ENCODE measurements at places on chromosomes 2 and 18. TPM values are rescaled to one million over a fixed set of nuclear protein-coding genes. Genes with fewer than 3 reads are reported as not detected.

BOLL gene
- not detected for total RNA-seq

HAAO gene
- 6.4 TPM for total RNA-seq

APCDD1 gene
- total RNA-seq: 27.6 TPM

DNA sequence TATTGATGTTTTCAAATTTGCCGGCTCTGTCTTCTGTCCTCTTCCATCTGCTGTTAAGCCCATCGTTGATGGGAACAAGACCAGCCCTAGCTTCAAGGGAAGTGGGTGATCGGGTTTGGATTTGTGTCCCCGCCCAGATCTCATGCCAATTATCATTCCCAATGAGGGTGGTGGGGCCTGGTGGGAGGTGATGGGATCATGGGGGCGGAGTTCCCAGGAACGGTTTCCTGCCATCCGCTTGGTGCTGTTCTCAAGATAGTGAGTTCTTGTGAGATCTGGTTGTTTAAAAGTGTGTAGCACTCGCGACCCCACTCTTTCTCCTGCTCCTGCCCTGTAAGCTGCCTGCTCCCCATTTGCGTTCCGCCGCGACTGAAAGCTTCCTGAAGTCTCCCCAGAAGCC lies 9.5 kb downstream of the ASB18 start:
- H3K4me1 ChIP-seq: no peaks in the 10 kb centered on the region
- no peak overlapping the region for H3K27ac ChIP-seq
- H3K27me3 ChIP-seq: peaks cover 9% of the 10 kb centered on the region

DNA sequence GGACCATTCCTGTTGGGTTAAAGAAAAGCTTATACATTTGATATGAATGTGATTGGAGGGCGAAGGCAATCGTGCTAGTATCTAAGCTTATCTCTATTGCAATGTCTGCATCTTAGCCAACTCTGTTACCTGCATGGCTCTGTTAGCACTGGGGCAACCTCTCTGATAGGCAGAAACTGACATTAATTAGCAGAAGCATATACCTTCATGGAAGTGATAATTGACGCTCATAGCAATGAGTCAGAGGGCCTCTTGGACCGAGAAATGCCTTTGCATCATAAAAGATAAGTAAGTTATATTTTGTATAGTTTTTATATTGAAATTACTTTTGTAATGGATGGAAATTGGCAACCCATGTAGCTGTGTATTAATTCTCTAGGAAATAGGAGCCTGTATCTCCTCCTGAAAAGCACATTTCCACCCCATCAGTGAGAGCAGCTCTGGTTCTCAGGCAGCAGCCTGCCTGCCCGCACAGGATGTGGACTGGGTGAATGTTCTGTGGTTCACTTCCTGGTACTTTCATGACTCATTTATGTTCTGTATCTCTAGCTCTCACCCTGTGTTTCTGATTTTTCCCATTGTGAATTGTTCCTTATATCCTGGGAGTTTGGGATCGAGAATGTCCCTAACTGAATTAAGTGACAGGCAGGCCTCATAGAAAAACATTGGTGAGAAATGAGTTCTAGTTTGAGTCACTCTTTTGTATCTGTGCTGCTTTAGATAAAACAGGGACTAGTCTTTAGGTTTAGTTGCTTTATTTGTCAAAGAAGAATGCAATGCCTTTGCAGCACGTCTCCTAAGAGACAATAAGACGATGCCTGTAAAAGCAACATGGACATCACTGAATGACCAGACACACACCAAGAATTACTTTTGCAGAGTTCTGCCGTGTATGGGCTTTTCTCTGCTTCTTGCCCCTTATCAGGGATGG lies 344.9 kb downstream of the DCDC2C start:
- H3K27me3 ChIP-seq: no peaks in the 10 kb centered on the region
- H3K27ac ChIP-seq: no peak overlapping the region
- H3K4me3 ChIP-seq: no peak overlapping the region

GRCh38 chr18:79406708-79407107 lies 11.0 kb downstream of the NFATC1 start:
- peaks cover 5% of the 10 kb centered on the region for H3K36me3 ChIP-seq
- peaks cover 36% of the 10 kb centered on the region for H3K4me1 ChIP-seq
- no peak overlapping the region for H3K4me3 ChIP-seq

DNA sequence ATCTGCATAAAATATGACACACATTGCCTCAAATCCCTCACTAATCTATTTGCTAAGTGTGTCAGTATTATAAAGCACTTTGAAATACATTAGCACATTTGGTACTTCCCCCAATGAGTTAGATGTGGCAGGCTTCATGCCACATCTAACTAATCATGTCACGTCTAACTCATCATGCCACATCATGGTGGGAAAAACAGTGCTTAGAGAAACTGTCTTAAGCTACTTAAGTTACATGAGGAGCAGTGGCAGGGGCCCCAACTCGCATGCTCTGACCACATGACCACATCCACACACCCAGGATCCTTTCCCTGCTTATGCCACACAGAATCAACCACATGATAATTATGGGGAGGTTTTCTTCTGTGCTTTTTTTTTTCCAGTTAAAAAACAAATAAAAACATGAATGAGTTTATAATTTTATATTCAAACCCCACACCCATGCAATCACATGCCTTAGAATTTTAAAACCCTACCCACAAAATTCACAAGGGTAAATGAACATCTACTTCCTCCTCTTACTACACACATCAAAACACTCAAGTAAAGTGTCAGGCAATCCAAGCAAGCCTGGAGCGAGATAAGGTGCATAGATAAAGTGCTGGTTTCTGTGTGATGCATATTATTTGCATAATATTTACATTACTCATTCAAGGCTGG lies 1.6 kb downstream of the ABCA12 start:
- H3K4me3 ChIP-seq: no peak overlapping the region
- no peaks in the 10 kb centered on the region for H3K36me3 ChIP-seq
- DNase-seq: no peak

DNA sequence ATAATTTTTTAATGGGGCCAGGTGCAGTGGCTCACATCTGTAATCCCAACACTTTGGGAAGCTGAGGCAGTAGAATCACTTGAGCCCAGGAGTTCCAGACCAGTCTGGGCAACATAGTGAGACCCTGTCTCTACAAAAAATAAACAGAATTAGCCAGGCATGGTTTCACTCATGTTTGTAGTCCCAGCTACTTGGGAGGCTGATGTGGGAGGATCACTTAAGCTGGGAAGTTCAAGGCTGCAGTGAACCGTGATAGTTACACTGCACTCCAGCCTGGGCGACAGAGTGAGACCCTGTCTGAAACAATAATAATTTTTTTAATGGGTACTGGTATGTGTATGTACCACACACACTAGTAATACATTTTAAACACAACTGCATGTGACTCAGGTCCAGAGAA lies 2.4 kb downstream of the ARL6IP6 start:
- peaks cover 26% of the 10 kb centered on the region for H3K4me1 ChIP-seq
- H3K36me3 ChIP-seq: peaks cover 4% of the 10 kb centered on the region
- DNase-seq: no peak
- no peaks in the 10 kb centered on the region for H3K27me3 ChIP-seq

DNA sequence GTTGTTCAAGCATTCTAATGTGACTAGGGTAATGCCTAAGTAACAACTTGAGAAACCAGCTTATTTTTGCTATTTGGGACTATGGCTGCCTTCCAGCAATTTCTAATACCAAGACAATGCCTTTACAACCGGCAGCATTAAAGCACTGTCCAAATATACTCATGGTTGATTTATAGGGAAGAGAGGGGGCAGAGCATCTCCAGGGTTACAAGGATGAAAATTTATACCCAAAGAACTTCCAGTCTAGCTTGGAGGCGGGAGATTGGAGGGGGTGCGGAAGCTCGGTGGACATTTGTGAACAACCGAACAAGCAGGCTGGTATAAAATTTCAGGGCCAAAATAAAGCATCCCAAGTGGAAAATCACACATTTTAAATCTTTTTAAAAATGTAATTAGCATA lies 294.9 kb upstream of the STON1 start:
- no peaks in the 10 kb centered on the region for H3K4me1 ChIP-seq
- H3K27ac ChIP-seq: no peak overlapping the region
- no peak overlapping the region for H3K4me3 ChIP-seq
- no peaks in the 10 kb centered on the region for H3K27me3 ChIP-seq
- H3K36me3 ChIP-seq: no peaks in the 10 kb centered on the region

DNA sequence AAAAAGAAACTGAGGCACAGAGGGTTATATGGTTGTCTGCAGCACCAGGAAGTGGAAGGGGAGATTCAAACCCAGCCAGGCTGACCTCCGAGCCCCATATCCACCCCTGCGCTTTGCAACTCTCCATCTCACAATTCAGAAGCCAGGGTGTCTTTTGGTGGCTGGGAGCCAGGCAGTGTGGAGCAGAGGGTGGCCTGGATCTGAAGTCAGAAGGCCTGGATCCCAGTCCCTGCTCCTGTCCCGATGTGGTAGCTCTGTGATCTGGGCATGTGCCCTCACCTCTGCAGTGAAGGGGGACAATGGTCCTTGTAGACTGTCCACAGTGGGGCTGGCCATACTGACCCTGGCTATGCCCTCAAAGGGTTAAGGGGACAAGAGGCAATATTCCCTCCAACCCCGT lies 57.0 kb downstream of the CIB4 start:
- H3K36me3 ChIP-seq: no peaks in the 10 kb centered on the region
- H3K4me1 ChIP-seq: no peaks in the 10 kb centered on the region
- no peak overlapping the region for H3K4me3 ChIP-seq

DNA sequence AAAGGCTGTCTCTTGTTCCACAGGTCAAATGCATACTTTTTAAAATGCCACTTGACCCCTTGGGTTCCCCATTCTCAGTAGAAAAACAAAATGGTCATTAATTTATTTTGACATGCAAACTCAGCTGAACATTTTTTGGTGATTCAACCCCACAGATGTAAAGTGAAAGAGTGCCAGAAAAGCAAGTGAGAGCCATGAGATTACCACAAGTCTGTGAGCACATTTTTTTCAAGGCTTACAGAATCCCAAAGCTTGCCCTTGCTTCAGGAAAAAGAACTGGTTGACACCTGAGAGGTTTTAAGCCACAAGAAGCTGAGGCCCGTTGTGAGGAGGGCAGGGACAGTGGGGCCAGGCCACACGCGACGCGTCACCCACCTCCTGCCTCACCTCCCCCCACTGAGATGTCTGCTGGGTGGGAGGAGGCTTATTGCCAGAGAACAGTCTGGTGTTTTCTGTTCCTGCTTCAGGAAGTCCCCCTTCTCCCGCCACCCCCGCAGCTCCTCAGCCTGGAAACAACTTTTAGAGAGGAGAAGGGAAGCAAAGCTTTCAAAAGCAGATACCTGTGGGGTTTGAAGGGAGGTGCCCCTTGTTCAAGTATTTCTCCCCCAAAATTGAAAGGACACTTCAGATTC lies 70.4 kb upstream of the CYP1B1 start:
- DNase-seq: peak; percentile 85
- H3K4me3 ChIP-seq: no peak overlapping the region
- no peaks in the 10 kb centered on the region for H3K27me3 ChIP-seq

- H3K27ac ChIP-seq: no peak overlapping the region
- H3K36me3 ChIP-seq: no peaks in the 10 kb centered on the region
- no peak for DNase-seq
- H3K4me1 ChIP-seq: no peaks in the 10 kb centered on the region
- H3K27me3 ChIP-seq: no peaks in the 10 kb centered on the region
These were observed 363.8 kb downstream of the LRP1B start for GRCh38 chr2:141767051-141767450.

DNA sequence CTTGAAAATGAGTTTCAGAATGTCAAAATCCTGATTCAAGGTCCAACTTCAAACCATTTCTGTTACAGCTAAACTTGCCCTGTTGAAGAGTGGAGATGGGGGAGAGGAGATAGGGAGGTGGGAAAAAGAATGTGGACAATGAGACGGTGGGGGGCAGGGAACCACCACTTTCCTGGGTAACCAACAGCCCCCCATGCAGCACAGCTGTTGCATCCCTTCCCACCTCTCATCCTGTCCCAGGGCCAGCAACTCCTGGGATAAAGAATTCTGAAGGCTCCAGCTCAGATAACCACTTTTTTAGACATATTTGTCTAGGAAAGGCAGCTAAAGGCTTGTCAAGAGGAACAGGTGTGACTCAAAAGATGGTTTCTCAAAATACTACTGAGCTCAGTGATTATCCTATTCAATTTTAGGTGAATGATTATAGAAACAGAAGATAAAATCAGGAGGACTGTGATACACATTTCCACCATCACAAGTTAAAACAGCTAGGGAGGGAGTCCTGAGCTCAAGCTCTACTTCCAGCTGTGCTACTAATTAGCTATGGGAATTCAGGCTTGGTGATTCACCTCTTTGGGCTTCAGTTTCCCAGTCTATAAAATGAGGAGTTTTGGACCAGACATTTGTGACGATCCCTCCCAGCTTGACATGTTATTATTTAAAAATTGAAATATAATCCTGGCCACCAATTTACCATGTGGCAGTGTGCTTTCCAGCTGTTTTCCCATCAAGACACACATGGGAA lies 36.3 kb downstream of the HDHD2 start:
- H3K4me1 ChIP-seq: no peaks in the 10 kb centered on the region
- no peak overlapping the region for H3K27ac ChIP-seq
- DNase-seq: no peak
- H3K27me3 ChIP-seq: no peaks in the 10 kb centered on the region

GRCh38 chr2:238389988-238390589 lies 36.6 kb upstream of the ASB1 start:
- peak overlapping the region; percentile 66 for H3K27ac ChIP-seq
- H3K27me3 ChIP-seq: no peaks in the 10 kb centered on the region
- peaks cover 5% of the 10 kb centered on the region for H3K4me1 ChIP-seq
- no peaks in the 10 kb centered on the region for H3K36me3 ChIP-seq
- H3K4me3 ChIP-seq: no peak overlapping the region

DNA sequence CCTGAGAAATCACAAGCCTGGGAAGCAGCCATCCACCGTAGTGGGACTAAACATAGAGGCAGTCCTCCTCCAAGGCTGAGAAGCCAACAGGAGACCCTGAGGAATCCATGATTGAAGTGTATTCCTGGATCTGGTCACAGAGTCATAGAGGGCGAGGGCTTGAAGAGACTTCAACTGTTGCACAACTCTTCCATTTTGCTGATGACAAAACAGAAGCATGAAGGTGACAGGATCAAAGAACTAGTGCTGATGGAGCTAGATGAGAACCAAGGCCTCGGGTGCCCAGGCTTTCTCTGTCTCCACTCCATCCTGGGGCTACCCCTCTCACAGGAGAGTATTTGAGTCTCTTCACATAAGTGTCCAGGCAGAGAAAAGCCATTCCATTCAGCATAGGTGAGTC lies 30.1 kb upstream of the RAB27B start:
- H3K4me3 ChIP-seq: no peak overlapping the region
- H3K36me3 ChIP-seq: no peaks in the 10 kb centered on the region
- H3K27ac ChIP-seq: no peak overlapping the region
- no peaks in the 10 kb centered on the region for H3K4me1 ChIP-seq

DNA sequence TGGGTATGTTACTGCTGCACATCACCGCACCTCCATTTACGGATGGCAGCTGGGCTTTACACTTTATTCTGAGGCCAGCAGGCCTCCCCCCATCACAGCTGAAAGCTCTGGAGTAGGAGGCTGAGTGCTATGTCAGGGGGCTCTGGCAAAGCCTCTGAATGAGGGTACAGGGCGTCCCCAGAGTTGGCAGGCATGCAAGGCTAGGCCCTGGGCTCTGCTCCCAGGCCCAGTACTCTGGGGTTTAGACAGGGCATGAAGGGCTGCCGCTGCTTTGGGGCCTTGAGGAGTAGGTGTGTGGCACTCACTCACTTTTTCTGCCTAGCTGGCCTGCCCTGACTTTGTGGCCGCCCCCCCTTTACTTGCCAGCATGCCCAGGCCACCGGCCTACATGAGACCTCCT lies 90.8 kb downstream of the WDSUB1 start:
- H3K36me3 ChIP-seq: peaks cover 66% of the 10 kb centered on the region
- no peaks in the 10 kb centered on the region for H3K27me3 ChIP-seq
- no peak for DNase-seq
- no peak overlapping the region for H3K27ac ChIP-seq
- peaks cover 4% of the 10 kb centered on the region for H3K4me1 ChIP-seq

Measured in upper lobe of right lung (tissue), 1 donor.